ENCODE measurements at places on chromosomes 5 and 9. TPM values are rescaled to one million over a fixed set of nuclear protein-coding genes. Genes with fewer than 3 reads are reported as not detected.

DNA sequence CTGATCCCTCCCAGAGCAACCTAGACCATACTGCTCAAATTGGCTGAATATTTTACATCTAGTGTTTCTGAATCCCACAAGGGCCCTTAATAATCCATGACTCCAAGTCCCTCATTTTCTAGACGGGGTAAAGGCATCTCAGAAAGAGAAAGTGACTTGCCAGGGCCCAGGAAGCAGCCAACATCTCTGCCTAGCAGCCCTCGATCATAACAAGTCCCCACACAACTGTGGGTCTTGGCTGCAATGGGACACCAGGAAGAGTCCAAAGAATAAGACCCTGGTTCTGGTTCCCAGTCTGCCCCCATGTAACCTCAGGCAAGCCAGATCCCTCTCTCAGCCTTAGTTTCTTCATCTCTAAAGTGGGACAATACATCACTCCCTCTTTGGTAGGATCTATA is 6.3 kb downstream of the ANXA6 start:
- DNase-seq = no peak

The TMEM174 gene
- total RNA-seq = not detected

GRCh38 chr5:98827588-98828284 is 54.3 kb downstream of the RGMB start:
- no peak for DNase-seq

DNA sequence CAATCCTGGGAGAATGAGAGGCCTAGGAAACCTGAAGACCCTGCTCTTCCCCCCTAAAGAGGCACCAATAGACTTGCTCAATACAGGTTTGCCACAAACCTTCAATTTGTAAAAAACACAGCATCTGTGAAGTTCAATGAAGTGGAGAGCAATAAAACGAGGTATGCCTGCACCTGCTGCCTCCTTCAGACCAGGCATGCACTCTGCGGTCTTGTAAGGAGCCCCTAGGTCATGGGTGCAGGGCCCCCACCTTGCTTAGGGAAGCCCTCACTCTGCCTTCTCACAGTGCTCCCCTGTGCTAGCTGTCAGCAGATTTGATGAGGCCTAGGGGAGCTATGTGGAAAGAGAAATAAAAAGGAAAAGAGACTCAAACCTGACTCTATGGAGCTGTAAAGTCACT is 72.1 kb upstream of the GALNT10 start:
- DNase-seq = no peak

- DNase-seq = no peak
These were observed 15.1 kb upstream of the PHF19 start for GRCh38 chr9:120891884-120892747.

The AQP3 gene
- total RNA-seq = 5.5 TPM

- no peak for DNase-seq
These were observed 761 bp downstream of the REEP2 start for GRCh38 chr5:138439477-138440158.

GRCh38 chr9:14321517-14322130 is 7.7 kb upstream of the NFIB start:
- no peak for DNase-seq

The MAMDC4 gene
- 17.3 TPM for total RNA-seq

DNA sequence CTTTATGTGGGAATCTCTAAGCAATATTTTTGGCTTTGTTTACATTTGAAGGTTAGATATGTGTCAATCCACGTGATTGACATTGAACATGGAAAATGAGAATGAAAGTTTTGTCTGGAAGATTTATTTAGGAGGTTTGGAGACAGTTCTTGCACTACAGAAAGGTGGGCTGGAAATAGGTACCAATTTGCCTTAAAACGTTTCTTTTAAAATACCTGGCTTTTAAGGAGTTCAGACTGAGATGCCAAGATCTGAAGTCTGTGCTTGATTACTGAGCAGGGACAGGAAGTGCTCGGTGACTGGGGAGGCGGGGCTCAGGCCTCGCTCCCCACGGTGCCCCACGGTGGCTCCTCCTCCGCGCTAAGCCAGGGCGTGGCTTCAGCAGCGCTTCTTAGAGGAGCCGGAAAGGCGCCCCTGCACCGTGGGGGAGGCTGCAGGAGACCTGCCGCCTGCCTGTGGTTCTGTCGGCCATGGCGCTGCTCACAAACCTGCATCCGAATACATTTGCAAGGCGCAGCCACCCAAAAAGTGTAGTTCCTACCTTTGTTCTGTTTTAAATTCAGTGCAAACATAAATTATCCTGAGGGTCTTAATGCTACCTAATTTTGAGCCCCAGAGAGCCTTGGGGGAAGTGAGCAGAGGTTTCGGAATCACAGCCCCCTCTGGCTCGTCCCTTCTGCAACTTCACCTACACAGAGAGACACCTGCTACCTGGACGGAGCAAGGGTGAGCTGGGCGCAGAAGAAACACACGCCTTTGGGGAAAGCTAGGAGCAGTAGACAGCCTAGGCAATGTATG is 49.2 kb downstream of the USP20 start:
- peak; percentile 64 for DNase-seq

- no peak for DNase-seq
These were observed at the start of gene DMRT3 for GRCh38 chr9:976258-976942. Gene DMRT3 (plus strand): TSS chr9:976655. CDS start chr9:977002, 347 bp downstream.

DNA sequence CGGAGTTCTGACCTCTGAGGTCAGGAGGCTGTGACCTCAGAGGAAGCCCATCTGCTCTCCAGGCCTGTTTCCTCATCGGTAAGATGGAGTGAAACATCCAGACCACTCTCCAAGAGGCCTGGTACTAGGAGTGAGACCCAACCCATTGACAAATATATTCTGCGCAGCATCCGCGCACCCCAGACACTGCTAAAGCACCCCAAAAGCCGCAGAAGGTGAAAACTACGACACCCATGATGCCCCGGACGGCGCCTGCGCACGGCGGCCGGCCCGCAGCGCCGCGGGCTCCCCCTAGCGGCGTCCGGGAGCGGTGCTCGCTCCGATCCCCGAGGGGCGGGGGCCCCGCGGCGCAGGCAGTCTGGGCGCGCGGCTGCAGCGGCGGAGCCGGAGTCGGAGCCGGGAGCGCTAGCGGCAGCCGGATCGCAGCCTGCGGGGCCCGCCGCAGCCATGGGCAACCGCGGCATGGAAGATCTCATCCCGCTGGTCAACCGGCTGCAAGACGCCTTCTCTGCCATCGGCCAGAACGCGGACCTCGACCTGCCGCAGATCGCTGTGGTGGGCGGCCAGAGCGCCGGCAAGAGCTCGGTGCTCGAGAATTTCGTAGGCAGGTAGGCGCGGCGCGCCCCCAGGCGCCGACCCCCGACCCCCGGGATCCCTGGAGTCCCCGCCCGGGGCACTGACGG is at the start of gene DNM1:
TSS of gene DNM1 (plus strand) at position 356 of the 683 bp plus-strand sequence. CDS start at position 448, 92 bp downstream.
- DNase-seq = no peak

DNA sequence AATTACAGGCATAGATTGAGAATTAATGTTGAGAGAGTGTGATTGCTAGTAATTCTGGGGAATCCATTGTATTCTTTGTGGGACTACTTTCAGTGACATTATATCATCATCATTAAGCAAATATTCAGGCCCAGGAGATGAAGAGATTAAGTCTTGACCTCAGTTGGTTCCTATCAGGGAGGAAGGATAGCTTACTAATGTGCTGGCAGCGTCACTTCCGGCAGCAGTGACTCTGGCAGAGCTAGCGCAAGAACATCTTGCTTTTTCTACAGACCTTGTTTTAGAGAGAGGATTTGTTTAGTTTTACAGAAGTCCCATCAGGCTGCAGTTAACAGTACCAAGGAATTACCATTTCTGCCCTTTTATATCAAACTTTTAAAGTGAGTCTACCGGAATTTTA is 20.3 kb downstream of the OSTF1 start:
- no peak for DNase-seq

- DNase-seq = no peak
These were observed 170.2 kb upstream of the IRX2 start for GRCh38 chr5:2921651-2922050.

DNA sequence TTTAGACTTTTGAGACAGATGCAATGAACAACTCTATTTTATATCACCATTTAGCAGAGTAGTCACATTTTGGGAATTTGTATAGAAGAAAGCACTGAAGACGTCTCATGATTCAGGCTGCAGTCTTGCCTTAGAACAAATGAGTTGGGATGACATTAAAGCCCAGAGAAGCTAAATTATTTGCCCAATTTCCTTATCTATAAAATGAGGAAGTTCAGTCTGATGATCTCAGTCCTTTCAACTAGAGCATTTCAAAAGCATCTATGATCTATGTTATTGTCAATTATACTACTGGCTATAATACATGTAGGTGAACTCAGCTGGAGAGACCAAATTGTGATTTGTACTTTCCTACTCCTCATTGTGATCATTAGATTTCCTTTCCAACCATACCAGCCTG is 154.1 kb downstream of the OSTF1 start:
- DNase-seq = no peak

The PHAX gene
- total RNA-seq = 24.5 TPM

DNA sequence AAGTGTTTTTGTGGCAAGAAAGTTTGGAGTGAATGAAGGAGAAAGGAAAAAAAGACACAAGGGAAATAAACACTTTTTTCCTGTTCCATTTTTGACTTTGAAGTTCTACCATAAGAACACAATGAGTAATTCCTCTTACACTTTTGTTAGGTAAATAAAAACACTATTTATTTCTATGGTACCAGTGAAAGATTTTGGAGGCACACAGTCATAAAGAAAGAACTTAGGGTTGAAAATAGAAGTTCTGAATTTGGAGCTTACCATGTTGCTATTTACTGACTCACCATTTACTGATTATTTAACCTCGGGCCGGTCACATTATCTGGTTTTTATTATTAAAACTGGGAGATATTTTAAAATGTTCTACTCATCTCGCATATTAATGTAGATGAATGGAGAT is 367.8 kb downstream of the TLE1 start:
- no peak for DNase-seq

The MAST4 gene
- total RNA-seq = 1.1 TPM

GRCh38 chr5:110054240-110054639 is 364.5 kb downstream of the MAN2A1 start:
- DNase-seq = peak; percentile 1

GRCh38 chr5:119080936-119081335 is 10.0 kb downstream of the DMXL1 start:
- no peak for DNase-seq

All from HCT116 (cell line).